ENCODE measurements at places on chromosomes 5 and 9. TPM values are rescaled to one million over a fixed set of nuclear protein-coding genes. Genes with fewer than 3 reads are reported as not detected.

GRCh38 chr5:178624631-178625546 is 2.0 kb downstream of the CLK4 start:
- DNase-seq, result peak; percentile 14

GRCh38 chr5:73488806-73489205 is 9.4 kb upstream of the BTF3 start:
- no peak for DNase-seq

GRCh38 chr5:80216753-80217596 is 38.9 kb downstream of the SERINC5 start:
- no peak for DNase-seq

GRCh38 chr5:113846941-113847340 is 333.4 kb downstream of the YTHDC2 start:
- DNase-seq, result no peak

DNA sequence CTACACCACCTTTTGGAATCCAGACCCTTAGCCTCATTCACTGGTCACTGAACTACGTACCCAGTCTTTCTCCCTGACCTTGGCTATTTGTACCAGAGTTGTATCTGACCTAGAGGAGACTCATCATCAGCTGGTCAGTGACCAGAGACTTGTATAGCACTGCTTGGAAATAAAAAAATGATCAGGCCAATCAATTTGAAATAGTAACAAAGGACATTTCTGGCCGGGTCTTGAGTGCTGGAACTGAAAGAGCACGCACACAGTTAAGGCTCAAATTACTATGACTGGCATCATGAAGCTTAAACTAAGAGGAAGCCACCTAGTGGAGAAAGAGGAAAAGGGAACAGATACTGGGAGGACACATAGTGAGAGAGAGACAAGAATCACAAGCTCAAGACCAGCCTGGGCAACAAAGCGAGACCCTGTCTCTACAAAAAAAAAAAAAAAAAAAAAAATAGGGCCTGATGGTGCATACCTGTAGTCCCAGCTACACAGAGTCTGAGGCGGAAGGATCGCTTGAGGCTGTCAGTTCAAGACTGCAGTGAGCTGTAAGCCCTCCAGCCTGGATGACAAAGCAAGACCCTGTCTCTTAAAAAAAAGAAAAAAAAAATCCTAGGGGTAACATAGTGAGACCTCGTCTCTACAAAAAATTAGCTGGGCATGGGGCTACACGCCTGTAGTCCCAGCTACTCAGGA is 12.8 kb upstream of the SRP19 start:
- peak; percentile 80 for DNase-seq

DNA sequence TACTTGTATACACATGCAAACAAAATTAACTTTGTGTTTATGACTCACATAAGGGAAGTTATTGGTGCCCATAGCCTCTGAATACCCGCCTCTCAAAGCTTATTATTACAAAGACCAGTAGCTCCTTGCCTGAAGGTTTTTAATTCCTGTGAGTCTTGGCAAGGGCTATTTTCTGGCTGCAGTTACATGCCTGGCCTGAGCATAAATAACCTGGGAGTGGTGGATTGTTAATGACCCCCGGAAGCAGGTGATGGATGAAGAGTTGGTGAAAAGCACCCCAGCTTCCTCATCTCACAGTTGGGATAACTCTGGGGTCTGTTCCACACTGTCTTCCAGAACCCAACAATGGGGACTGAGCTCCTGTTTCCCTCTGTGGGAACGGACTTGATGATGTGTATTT is 594.5 kb downstream of the PDE4D start:
- peak; percentile 87 for DNase-seq

- DNase-seq, result no peak
These were observed 5.4 kb upstream of the PRR7 start for GRCh38 chr5:177440990-177441780.

GRCh38 chr9:96245399-96245798 is 56.6 kb downstream of the HSD17B3 start:
- DNase-seq, result no peak

DNA sequence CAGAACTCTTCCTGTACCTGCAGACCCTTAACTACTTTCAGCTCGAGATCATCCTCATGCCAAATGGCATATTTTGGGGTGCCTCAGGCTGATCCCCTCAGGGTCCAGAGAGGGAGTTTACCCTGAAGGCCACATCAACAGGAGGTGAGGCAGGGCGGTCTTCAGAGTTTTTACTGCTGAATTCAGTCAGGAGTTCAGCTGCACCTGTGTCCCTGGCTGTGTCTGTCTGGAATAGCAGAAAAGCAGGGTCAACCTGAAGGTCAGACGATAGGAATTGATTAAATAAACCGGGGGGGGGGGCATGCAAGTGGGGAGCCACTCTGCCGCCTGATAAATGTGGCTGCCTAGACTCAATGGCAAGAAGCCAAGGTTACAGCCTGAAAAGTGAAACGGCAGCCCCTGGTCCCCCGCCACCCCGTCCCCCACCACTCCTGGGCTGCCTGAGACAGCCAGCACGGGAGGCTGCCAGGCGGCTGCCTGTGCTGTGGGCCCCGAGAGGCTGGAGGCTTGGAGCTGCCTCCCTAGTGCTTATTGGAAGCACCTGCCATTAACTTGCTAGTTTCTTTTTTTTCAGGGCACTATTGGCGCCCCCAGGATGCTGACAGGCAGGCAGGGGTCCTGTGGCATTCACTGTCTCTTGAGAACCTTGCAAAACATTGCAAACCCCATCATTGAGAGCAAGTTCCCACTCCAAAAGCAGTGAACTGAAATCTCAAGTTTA is 182.7 kb upstream of the PPP1R26 start:
- no peak for DNase-seq

- DNase-seq, result peak; percentile 6
These were observed 119.3 kb downstream of the NR2F1-AS1 start for GRCh38 chr5:93461756-93462155.

GRCh38 chr9:100455470-100455869 is 17.5 kb upstream of the TMEFF1 start:
- DNase-seq, result no peak

PTBP3 gene
- 133 TPM for total RNA-seq

CYLC2 gene
- not detected for total RNA-seq

GRIA1 gene
- total RNA-seq, result not detected

Measured in renal cortical epithelial cell (primary cell).